ENCODE measurements at places on chromosomes 5 and 9.

DNA sequence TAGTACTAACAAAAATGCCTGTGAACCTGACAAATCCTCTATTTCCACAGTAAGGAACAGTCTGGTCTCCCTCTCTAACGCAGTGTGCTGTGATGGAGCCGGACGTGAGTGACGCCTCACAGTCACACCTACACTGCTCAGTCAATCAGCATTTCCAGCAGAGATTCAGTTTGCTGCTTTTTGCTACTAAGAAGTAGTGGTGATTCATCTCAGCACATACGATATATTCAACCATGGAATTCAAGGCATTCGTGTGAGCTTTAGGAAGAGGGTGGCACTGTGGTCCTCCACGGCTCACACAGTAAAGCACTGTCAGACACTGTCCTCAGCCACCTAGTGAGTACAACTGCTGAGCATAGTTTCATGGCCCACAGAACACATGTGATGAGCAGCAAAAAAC lies 70.9 kb downstream of the SETX start:
- H3K4me3 ChIP-seq, result no peak overlapping the region
- no peak overlapping the region for H3K27ac ChIP-seq

DNA sequence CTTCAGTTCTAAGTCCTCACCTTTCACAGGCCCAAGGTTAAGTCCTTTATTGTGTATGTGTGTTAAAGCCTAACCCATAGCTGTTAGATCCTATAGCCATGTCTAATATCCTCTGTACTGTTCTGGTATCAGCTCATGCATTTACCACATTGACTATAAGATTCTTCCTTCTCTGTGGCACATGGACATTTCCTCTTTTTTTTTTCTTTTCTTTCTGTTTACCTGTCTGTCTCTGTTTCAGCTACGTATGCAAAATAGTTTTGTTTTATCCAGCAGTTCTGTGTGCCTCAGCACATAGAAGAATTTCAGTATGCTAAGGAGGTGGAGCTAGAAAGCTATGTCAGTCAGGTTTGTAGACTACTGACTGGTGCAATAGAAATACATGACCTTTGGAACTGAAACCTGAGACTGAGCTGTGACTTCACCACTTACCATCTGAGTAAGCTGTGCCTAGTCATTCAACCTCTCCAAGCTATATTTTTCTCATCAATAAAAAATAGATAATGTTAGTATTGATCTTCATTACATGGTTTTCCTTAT lies 155.6 kb upstream of the VLDLR start:
- H3K36me3 ChIP-seq, result no peaks in the 10 kb centered on the region
- H3K27ac ChIP-seq, result no peak overlapping the region
- DNase-seq, result no peak
- H3K4me1 ChIP-seq, result peaks cover 16% of the 10 kb centered on the region
- no peaks in the 10 kb centered on the region for H3K27me3 ChIP-seq

DNA sequence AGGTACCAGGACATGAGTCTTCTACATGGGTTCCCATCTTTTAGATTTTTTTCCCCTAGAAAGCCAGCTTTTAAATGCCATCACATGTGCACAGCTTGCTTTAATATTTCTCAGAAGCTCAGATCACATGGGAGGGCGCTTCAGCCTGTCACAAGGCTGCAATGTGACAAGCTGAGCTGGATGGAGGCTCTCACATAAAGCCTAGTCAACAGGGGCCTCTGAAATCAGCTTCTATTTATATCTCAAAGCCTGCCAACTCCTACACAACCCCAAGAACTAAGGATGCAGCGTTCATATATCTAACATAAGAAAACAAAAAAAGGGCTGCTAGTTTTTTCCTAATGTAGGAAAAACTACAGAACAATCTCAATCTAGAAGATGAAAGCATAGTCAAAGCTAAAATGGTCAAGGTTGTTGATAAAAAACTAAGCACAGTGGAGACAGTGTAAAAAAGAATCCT lies 2.3 kb downstream of the ZFAND5 start:
- H3K27me3 ChIP-seq, result no peaks in the 10 kb centered on the region
- peak; percentile 93 for DNase-seq
- H3K36me3 ChIP-seq, result peaks cover 11% of the 10 kb centered on the region
- peaks cover 27% of the 10 kb centered on the region for H3K4me1 ChIP-seq
- peak overlapping the region; percentile 99 for H3K27ac ChIP-seq

DNA sequence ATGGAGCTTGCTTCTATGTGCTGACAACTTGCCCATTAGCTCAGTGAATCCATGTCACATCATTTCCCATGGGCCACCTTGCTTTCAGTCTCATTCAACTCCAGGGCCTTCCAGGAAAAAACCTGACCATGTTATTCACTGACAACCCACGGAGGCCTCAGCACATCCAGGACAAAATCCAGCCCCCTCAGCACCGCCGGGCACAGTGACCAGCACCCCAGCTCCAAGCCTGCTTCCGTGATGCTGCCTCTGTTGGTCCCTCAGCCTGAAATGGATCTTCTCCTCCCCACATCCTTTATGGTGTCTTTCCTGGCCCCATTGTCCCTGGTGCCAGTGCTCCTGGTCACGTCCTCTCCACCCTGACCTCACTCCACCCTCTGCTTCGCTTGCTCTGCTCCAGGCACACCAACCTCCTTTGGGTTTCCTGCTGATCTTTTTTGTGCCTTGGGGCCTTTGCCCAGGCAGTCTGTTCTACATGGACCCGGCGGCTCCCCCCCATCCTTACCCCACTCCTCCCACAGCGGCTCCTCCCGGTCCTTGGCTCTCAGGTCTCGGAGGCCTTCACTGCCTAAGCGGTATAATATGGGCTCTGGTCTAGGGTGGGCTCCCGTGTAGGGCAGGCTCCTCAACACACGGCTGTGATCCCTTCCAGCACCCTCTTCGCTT lies 25.0 kb downstream of the ANKS6 start:
- no peak for DNase-seq
- no peaks in the 10 kb centered on the region for H3K36me3 ChIP-seq
- H3K4me3 ChIP-seq, result no peak overlapping the region
- no peak overlapping the region for H3K27ac ChIP-seq
- no peaks in the 10 kb centered on the region for H3K4me1 ChIP-seq

DNA sequence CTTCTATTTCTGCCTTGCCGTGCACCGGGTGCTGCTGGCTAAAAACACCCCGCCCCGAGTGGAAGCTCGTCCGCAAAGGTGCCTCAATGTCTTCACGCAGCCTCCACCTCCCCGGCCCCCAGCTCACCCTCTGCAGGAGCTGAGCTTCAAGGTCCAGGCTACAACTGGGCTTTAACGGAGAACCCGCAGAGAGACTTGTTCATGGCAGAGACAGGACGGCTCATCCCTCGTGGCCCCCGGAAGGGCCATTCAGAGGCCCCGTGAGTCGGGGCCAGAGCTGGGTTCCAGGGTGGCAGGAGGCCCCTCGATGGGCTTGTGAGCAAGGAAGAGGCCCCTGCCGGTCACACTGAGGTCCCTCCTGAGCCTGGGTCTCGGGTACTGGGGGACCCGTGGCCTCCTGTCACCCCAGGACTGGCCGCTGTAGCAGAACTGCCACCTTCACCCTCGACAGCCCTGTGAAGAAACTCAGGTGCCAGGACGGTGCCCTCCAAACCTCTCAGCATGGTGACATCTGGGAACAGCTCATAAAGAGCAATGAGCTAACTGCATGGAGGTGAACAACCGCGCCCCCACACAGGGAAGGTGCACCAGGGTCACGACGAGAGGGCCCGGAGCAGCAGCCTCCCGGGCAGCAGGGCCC lies 58.0 kb upstream of the UBAC1 start:
- no peak overlapping the region for H3K4me3 ChIP-seq
- H3K27me3 ChIP-seq, result no peaks in the 10 kb centered on the region
- H3K36me3 ChIP-seq, result no peaks in the 10 kb centered on the region

All from gastrocnemius medialis (tissue), 4 donors.